ENCODE measurements at places on chromosomes 4 and X. TPM values are rescaled to one million over a fixed set of nuclear protein-coding genes. Genes with fewer than 3 reads are reported as not detected.
A peak's percentile ranks its signal among the peaks of the same experiment; 100 is the strongest.

DNA sequence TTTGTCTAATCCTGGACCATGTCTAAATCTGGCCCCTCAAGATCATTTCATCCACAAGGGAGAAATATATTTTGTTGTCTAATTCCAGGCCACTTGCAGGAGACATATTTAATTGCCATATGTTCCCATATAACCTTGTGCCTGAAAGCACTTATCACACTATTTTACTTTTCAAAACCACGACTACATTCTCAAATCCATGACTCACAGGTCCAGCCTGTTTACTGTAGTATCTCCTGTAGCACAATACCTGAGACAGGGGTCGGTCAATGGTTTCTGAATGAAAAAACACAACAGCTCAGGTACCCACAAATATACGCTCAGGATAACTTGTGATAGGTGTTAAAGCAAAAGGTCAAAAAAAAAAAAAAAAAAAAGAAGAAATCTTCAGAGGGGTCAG, 60.9 kb downstream of the SEC24D start:
- DNase-seq = no peak

DNA sequence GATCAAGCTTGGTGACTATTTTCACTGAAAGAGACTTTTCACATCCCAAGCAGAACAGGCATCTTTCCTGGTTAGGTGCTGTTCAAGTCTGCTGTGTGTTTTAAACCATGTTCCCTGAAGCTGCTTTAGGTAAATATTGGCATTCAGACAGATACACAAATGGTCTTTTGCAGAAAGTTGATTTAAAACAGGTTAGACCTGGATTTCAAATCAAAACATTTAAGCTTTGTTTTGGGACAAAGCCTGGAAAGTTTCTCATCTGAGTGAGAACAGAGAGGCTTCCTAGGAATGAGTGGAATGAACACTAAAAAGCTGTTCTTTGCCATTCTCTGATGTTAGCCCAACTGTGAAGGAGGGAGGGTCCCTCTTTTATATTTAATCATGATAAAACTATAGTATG, 10.1 kb downstream of the ANXA3 start:
- DNase-seq = no peak

GRCh38 chrX:42770566-42770965, 7.4 kb downstream of the PPP1R2C start:
- DNase-seq = no peak

DNA sequence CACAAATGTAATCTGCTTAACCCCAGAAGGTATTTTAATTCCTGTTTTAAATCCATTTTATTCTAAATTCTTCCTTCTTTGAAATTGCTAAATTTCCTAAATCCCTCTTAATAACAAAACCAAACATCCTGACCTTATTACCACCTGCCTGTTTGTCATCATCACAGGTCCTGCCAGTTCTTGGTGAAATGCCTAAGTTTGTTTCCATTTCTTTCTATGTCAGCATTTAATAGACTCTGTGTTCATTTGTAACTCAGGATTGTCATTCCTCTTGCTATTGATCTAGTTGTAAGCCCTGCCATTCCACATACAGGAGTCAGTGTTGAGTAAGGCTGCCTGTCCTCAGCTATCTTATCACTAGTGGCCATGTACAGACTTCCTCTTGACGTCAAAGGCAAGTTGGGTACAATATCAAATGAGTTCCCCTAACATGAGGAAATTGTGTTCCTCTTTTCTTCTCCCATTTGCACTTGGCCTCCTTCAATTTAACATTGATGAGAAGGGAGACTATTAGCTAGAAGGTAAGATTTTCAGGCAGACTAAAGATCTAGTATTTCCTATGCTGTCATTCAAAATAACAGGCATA, 440.1 kb downstream of the AFF2 start:
- DNase-seq = no peak

- DNase-seq = no peak
These were observed 2.3 kb downstream of the SH3TC1 start for GRCh38 chr4:8201321-8201781.

GRCh38 chr4:156763511-156763910, 208.1 kb downstream of the PDGFC start:
- DNase-seq = no peak

- DNase-seq = no peak
These were observed 40.3 kb downstream of the MAML3 start for GRCh38 chr4:140113653-140114052.

DNA sequence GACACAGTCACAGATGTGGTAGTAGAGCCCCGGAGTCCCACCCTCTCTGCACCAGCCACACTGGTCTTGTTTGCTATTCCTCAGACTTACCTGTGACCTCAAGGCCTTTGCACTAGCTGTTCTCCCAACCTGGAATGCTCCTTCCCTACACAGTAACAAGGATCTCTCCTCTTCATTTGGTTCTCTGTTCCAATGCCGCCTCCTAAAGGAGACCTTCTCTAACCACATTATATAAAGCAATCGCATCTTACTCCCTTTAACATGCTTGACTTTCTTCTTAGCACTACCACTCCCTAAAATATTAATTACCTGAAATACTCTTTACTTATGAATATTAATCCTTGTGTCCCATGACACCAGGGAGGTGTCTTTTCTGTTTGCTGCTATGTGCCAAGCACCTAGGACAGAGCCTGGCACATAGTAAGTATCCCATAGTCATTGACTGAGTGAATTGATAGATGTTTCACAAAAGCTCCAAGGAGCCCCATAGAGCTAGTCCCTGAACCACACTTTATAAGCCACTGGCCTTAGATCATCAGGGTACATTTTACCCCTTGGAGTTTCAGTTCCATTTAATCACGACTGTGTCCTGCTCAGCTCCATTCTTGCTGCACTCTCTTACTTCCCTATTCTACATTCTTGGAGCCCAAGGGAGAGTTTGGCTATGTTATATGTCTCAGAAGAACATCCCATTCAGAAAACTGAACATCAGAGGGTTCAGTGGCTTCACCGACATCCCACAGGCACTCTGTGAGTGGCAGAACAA, 312.7 kb downstream of the RAB28 start:
- DNase-seq = no peak

DNA sequence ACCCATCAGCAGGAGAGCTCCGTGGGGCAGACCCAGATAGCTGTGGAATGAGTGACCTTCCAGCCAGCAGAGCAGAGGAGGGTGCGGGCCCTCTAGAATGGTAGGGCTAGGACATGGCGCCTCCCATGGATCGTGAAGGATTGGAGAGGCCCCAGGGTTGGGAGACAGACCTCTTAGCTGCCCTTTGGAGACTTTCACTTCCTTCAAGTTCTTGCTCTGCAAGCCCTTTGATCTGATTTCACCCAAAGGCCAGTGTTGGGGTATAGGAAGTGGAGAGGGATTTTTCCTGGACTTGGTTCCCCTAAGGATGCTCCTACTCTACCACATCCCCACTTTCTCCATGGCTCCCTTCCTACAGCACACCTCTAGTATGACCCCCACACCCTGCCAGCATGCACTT, 3.0 kb downstream of the SASH3 start:
- DNase-seq = no peak

DNA sequence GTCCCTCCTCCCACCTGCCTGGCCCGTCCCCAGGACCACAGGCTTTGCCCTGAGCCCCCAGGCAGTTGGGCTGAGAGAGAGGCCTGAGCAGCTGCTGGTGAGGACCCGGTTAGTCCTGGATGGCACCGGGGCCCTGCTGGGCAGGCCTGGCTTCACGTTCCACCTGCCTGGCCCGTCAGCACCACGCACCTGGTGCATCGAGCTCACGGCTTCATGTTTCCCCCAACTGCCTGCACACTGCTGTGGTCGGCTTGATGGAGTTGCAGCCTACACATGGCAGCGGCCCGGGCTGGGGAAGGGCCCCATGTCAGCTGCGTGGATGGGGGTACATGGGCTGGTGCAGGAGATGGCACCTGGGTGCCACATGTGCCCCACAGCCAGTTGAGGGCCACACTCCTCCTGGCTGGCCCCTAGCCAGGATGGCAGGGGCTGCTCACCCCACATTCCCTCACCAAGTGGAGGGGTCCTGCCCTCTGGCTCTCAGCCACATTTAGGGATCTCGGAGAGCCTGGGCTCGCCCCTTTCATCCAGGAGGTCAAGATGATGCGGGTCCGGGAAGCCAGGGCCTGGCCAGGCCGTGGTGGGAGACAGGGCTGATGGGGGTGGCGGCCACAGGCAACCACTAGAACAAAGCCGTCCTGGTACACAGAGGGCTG, 28.5 kb downstream of the NKX1-1 start:
- DNase-seq = peak; percentile 45

DNA sequence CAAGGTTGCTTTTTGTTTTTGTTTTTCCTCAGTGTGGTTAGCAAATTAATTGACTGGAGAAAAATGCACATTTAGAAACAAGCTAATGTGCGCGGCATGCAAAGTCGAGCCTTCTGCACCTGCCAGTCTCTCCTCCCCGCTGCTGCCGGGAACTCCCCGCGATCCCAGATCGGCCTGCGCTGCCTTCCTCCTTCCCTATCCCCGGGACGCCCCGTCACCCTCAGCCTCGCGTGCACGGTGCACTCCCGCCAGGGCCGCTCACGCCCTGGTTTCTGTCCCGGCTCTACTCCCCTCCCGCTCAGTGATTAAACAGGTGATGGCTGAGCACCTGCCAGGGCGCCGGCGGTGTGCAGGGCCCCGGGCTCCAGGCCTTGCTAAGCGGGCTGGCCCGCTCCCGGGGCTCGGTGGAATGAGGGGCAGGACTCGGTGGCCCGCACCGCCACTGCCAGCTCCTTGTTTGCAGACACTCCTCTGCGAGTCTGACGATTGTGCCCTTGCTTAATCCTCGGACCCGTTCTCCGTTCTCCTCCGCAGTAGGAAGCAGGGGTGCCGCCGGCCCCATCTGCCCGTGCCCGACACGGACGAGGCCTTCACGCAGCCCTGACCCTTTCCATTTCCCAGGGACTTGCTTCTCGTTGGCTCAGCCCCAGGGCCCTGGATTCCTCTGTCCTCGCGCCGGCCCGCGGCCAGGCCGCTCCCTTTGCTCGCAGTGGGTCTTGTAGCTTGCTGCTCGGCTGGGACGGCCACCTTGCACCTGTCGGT, 143.4 kb downstream of the TRIML1 start:
- DNase-seq = no peak

The KCND1 gene
- 0.68 TPM for total RNA-seq

The TBC1D25 gene
- total RNA-seq = 20.5 TPM

The PPA2 gene
- 89.5 TPM for total RNA-seq
